ENCODE measurements at places on chromosomes 3 and 15.

DNA sequence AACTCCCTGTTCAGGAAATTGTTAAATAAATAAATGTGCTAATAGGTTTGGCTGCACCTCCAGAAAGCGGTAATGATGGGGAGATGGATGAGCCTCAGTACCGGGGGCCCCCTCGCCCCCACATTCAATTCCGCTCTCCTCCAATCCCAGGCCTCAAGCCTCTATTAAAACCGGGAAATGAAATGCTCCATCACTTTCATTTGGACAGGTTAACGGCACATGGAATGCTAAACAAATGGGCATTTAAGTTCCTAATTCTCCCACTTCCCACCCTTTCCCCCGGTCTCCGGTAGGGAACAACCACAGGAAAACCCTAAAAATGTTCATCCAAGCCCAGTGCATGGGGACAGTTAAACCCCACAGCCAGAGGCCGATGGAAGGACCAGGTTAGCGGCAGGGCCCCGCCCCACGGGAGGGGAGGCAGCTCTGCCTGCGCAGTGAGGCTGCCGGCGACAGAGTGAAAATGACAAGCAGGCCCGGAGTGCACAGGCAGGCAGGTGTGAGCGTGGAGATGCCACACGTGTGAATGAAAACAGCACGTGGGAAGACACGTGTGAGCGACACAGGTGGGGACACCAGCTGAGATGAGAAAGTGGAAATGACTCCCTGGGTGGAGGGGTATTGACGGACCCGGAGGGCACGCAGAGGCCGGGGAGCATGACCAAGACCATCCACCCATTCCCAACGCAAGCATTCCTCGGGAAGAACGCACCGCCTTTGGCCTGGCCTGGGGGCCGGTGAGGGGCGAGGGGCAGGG lies 28.1 kb downstream of the RNU5B-1 start:
- no peak for DNase-seq

GRCh38 chr3:54251705-54252104 lies 129.4 kb downstream of the CACNA2D3 start:
- no peak for DNase-seq

- DNase-seq = no peak
These were observed 56.6 kb upstream of the ARHGEF3 start for GRCh38 chr3:56858331-56858730.

DNA sequence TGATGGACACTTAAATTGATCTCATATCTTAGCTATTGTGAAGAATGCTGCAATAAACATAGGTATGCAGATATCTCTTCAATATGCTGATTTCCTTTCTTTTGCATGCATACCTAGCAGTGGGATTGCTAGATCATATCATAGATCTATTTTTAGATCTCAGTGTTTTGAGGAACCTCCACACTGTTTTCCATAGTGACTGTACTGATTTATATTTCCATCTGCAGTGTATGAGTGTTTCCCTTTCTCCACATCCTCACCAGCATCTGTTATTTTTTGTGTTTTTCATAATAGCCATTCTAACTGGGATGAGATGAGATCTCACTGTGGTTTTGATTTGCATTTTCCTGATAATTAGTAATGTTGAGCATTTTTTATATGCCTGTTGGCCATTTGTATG lies 17.1 kb upstream of the RASA2 start:
- no peak for DNase-seq

GRCh38 chr15:26091184-26091583 lies 228.1 kb upstream of the ATP10A start:
- DNase-seq = no peak

All from esophagus squamous epithelium (tissue), 5 donors.